ENCODE measurements at places on chromosomes 2 and 18.

GRCh38 chr18:23356915-23357601 lies 96.0 kb upstream of the RIOK3 start:
- DNase-seq = no peak

GRCh38 chr18:60668583-60668982 lies 296.0 kb upstream of the MC4R start:
- no peak for DNase-seq

GRCh38 chr2:39547811-39548719 lies 111.0 kb upstream of the MAP4K3 start:
- DNase-seq = no peak

DNA sequence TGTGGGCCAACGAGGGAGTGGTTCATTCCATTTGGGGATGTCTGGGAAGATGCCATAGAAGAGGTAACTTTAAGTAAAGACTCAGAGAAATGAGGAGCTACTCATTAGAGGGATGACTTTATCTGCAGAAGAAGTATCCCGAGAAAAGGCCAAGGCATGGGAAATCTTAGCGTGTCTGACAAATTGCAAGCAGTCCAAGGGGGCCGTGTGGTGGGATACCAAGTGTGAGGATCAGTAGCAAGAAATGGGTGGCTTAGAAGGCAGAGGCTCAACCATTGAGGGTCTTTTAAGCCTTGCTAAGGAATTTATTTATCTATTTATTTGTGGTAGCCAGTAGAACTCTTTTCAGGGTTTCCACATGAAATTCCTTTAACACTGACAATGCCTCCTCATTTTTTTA lies 436.4 kb downstream of the RNF144A start:
- no peak for DNase-seq

DNA sequence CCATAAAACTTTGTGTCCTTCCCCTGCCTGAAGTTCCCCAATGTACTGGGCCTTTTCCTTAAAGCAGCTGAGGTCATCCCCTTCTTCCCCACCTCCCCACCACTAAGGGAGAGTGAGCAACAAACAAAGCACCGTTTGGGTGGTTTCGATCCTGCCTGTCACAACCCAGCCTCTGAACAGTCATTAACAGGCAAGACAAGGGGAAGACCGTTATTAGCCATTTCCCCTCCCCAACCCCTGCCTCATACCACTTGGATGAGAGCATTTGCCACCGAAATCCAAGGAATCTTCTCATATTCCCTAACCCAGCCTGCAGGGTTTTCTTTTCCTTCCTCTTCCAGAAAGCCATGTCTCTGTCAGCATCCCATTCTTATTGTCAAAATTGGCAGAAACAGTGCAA lies 65.6 kb downstream of the STRADB start:
- DNase-seq = no peak

- DNase-seq = no peak
Observed at GRCh38 chr2:220243571-220243970, 616.1 kb downstream of the SLC4A3 start.

GRCh38 chr18:70428439-70428838 lies 139.6 kb downstream of the SOCS6 start:
- no peak for DNase-seq

- no peak for DNase-seq
Observed at GRCh38 chr2:234285541-234285940, 211.3 kb downstream of the ARL4C start.
